SW 1271 (cell line): ENCODE measurements at places on chromosomes 3 and 15.

- DNase-seq, result no peak
Observed at GRCh38 chr3:149162007-149162406, 32.6 kb downstream of the HPS3 start.

GRCh38 chr15:96356494-96357455 is 26.3 kb downstream of the NR2F2 start:
- DNase-seq, result peak; percentile 50

DNA sequence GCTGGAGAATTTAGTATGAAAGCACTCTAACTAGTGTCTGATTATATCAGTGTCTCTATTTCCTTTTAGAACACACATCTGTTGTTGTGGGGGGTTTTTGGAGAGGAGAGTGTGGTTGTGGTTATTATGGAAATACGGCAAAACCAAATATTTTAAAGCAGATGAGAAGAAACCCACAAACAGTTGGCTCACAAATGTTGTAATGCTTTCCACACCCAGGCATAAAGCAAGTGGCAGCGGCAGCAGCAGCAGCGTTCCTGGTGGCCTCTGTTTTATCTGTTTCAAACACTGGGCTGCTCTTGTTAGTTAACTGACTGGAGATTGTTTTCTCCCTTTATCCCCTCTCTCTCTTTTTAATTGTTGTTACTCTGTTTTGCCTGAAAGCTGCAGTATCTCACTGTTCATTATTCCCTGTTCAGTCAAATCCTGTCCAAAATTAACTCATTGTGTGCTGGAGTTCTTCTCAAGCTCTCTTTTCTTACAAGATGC is 1045.5 kb upstream of the NR2F2 start:
- DNase-seq, result no peak

DNA sequence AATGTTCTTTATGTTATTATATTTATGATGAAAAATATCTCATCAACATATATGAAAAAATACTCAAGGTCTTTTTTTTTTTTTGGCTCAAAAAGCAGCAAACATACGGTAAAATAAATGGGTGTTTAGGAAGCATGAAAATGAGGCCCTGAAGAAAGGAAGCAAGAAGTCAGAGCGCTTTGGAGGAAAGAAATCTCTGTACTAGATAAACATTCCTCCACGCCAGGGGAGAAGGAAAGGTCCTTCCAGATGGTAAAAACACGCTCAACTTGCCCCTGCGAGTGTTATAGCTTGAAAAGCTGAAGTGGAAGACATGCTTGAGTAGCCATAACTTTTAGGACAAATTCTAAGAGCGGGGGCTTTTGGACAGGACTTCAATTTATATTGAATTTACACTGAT is 52.9 kb downstream of the FEM1B start:
- DNase-seq, result no peak

DNA sequence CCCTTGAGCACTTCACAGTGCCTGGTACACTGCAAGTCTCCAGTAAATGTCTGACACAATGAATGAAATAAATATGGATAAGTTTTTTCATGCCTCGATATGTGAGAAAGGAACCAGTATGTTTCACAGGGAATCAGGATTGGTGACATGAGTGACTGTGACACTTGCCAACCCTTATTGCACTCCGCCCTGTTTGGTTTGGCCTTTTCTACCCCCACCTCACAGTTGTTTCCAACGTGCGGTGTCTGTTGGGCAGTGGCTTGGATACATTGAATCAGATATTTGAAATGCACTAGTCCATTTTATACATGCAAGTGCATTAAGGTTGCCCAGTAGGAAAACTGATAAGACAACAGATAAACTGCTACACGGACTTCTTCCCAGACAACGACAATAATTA is 2.0 kb downstream of the NPHP3 start:
- DNase-seq, result no peak

GRCh38 chr3:22621205-22621809 is 581.8 kb upstream of the UBE2E2 start:
- no peak for DNase-seq

DNA sequence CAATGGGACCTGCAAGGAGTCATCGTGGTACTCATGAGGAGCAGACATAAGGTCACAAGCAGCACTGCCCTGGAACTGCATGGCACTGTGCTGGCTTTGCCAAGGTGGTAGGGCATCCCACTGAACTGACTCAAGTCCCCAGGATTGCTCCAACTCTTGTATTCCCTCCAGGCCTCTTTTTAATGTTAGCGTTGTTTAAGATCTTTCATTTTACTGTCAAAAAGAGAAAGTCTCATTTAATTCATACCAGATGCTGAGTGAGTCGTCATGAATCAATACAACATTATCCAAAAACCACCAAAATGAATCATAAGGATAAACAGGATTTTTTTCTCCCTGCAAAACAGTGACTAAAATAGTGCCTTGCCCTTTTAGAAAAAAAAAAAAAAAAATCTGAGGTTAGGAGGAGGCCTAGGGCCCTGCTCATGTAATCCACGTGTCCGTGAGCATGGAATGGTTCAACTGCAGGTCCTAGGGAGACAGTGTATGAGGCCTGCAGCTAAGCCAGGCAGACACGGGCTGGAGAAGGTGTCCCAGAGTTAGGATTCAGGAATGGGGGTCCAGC is 36.7 kb upstream of the BLM start:
- peak; percentile 45 for DNase-seq

DNA sequence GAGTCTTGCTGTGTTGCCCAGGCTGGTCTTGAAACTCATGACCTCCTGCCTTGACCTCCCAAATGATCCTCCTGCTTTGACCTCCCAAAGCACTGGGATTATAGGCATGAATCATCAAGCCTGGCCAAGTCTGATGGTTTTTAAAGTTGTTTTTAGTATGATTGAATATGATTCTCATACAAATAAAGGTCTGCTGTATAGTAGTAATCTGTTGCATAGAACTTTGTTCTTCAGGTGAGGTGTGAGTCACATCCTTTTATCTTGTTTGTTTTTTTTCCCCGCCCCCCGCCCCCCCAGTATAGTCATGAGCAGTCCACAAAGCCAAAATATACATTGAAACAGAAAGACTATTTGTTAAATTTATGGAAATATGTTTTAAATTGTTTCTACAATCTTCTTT is 39.0 kb downstream of the UBE2E2 start:
- DNase-seq, result no peak

DNA sequence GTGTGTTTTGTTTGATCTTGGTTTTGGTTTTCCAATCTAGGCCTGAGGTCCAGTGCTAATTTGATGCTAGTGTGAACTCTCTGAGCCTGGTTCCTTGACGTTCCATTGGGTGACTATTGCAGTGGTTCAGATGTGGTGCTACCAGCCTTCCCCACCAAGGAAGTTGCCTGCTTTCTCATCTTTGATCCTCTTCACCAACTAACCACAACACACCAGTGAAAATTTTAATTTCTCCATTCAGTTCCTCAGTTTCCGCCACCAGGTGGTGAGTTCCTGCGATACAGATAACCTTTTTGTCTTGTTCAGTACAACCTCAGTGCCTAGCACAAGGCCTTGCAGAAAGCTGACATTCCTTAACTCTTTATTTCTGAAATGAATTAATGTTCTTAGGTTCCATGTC is 337.4 kb upstream of the TPRG1 start:
- DNase-seq, result no peak

DNA sequence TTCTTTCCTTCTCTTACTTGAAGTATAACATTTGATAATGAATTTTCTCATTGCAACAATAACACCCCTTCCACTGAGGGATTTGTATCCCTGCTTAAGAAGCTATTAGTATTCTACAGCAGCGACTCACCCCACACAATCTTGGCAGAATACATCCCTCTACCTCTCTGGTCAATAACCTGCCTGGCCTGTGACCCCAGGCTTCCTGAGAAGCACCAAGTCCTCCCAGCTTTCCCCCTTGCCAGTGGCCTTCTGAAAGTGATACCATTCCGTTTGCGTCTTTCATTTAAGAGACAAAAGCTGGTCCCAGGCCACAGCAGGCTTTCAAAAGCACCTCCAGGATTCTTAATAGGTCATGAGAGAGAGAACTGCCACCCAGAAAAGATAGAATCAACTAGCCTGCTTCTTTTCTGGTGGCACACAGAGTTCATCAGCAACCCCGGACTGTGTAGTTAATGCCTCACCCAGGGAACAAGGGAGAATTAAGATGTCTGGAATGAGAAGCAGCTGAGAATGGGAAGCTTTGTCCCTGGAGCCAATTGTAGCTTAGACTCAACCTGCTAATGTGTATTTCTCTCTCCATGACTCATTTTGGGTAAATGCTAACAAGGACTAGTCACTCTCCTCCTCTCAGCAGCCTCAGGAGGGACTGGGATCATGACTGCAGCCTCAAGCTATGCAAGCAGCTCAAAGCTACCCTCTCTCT is 101.0 kb upstream of the CPNE4 start:
- peak; percentile 86 for DNase-seq

DNA sequence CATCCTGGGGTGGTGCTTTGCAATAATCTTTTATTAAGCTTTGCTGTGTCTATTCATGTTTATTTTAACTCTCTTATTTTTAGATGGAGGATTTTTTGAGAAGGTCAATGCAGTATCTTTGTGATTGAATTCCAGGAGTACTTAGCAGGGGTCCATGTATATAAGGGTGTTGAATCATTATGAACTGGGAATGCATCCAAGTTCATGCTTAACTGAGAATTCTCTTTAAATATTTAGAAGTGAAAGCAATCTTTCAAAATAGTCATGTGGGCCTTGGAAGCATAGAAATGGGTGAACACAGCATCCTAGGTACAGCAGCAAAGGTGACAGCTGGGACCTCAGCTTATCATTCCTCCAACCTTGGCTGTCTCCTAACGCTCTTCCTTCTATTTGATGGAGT is 27.3 kb downstream of the SPTSSB start:
- DNase-seq, result no peak

DNA sequence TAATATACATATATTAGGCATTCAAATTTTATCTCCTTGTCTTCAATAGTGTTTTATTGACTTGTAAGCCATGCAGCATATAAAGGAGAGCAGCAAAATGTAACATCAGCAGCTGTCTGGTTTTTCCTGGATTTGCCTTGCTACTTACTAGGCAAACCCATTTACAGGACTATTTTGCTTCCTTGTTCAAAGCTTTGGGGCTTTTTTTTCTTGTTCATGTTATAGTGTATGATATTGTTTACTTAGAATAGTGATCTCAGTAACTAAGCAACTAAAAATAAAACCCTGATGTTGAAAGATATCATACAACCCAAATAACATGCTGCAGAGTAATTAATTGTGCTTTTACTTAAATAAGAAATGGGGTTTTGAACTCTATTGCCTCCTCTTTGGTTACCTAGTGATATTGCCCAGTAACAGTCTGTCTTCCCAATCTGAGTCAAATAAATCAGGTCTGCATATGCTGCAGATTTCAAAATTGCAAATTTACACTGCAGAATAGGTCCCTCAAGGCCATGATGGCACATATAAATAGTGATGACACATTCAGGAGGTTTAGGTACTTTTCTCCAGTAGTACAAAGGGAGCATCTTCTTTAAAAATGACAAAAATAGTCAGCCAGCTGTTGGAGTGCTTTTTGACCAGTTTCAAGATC is 578.1 kb upstream of the NECTIN3 start:
- no peak for DNase-seq

DNA sequence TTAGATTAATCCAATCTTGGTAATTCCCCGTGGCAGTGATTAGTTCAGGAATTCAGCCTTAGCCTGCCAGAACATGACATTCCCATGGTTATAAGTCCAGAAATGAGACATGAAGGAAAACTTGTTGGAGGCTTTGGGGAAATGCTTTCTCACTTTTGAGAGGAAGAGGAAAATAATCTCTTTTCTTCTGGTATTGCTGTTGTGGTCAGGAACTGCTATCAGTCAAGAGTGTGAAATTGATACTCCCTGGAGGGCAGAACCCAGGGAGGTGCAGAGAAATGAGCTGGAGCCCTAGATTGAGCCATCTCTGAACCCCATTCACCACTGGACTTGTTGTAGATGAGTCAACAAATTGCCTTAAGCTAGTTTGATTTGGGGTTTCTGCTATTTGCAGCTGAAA is 38.6 kb upstream of the APH1B start:
- DNase-seq, result no peak

DNA sequence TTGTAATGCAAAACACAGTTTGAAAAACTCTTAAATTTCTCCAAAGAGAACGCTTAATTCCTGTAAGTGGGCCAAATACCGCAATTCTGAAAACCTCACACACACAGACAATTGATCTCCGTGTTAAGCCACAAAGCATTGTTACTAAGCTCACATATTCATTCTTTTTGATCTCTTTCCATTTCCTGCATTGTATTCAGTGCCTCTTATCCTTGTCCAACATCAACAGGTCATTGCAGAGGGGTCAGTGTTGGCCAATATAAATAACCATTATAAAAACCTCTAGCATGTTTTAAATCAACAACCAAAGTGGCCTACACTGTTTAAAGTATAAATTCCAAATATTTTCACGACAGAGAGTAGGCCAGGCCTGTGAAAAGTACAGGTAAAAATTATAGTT is 171.1 kb downstream of the PDZRN3 start:
- DNase-seq, result no peak

DNA sequence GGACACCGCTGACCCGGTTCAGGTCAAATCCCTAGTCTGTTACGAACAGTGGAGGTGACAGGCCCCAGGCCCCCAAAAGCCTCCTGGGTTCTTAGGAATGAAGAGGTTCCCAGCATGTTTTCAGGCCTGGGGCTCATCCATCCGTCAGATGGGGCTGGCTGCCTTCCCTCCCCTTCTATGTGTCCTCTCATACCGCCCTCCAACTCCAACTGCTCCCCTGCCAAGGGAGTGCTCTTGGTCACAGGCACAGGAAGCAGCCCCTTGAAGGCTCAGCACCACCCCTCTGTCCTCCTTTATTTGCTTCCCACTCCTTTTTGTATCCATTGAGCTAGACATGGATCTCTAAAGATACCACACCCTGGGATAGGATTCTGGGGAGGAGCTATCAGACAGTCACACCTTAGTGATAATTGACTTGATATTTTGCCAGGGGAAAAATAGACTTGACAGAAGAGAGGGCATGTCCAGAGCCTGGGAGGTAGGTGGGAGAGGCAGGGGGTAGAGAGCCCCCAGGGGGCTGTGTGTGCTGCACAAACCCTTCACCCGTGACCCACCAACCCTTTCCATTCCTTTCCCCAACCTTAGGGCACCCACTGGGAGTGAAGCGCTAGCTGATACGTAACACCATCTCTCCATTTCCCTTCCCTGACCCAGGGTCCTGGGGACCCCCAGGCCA is 10.7 kb upstream of the CSPG4 start:
- no peak for DNase-seq

DNA sequence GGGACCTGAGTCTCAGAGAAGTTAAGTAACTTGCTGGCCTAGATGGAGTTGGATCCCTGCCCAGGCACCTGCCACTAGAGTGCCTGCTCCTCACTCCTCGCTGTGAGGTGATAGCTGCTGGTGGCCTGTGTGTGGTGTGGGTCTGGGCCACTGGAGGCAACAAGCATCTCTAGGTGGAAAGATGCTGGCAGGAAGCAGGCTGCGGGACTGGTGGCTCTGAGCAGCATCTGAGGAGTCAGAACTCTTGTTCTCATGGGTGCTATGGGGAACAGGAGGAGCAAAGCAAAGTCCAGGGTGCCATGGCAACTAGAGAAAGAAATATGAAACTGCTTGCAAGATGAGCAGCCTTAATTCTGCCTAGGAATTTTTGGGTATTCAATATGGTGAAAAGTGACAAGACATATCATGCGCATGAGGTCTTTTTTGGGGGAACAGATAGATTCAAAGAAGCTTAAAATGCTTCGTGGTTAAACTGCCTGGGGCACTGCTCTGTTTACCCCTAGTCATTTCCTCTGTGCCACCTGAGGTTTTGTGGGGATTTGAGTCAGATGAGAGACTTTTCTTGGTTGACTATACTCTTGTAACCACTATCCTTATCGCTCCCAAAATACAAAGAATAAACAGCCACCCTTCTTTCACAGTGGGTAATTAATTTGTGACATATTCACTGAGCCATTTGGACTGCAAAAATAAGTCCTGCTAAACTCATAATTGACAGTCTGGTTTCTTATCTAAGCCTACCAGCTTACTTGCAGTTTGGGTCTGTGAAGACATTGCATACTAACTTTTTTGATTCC is 50.3 kb downstream of the MED12L start:
- DNase-seq, result peak; percentile 29
